Memory B cell (primary cell): ENCODE measurements at places on chromosomes 12 and 14.

GRCh38 chr14:88598097-88598675 is 35.3 kb downstream of the ZC3H14 start:
- H3K27me3 ChIP-seq, result no peaks in the 10 kb centered on the region
- no peak overlapping the region for H3K4me3 ChIP-seq
- peaks cover 29% of the 10 kb centered on the region for H3K36me3 ChIP-seq
- H3K27ac ChIP-seq, result no peak overlapping the region

DNA sequence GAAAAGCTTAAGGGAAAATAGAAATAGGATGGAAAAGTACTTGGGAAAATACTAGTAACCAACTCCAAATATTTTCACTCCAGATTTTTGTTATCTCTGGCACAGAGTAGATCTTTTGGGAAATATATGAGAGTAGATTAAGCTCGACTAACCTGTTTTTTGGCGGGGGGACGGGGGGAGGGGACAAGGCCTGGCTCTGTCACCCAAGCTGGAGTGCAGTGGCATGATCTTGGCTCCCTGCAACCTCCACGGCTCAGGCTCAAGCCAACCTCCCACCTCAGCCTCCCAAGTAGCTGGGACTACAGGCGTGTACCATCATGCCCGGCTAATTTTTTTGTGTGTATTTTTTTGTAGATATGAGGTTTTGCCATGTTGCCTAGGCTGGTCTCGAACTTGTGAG is 4.8 kb downstream of the DHRS7 start:
- no peak for DNase-seq
- peaks cover 26% of the 10 kb centered on the region for H3K4me1 ChIP-seq
- no peaks in the 10 kb centered on the region for H3K27me3 ChIP-seq
- no peak overlapping the region for H3K4me3 ChIP-seq

GRCh38 chr14:50452979-50453705 is 56.5 kb upstream of the CDKL1 start:
- no peaks in the 10 kb centered on the region for H3K4me1 ChIP-seq
- DNase-seq, result no peak
- peak overlapping the region; percentile 22 for H3K27ac ChIP-seq
- H3K27me3 ChIP-seq, result no peaks in the 10 kb centered on the region
- no peak overlapping the region for H3K4me3 ChIP-seq

DNA sequence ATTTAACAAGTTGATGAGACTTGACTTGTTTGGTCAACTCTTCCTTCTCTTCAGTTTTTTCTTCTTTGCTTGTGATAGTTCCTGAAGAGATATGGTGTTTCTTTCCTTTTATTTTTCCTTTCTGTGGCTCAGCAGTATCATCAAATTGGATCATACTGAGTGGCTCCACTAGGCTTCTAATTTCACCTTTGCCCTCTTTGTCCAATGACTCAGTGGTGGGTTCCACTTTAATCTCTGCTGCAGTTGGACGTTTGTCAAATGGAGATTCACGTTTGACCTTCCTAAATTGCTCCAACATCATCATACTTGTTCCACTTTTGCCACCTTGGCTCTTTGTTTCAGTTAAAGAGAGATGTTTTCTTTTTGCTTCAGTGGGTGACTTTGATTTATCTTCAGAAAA is 41.5 kb downstream of the FAM186A start:
- no peaks in the 10 kb centered on the region for H3K36me3 ChIP-seq
- no peak for DNase-seq
- H3K4me1 ChIP-seq, result no peaks in the 10 kb centered on the region
- peaks cover 2% of the 10 kb centered on the region for H3K27me3 ChIP-seq

DNA sequence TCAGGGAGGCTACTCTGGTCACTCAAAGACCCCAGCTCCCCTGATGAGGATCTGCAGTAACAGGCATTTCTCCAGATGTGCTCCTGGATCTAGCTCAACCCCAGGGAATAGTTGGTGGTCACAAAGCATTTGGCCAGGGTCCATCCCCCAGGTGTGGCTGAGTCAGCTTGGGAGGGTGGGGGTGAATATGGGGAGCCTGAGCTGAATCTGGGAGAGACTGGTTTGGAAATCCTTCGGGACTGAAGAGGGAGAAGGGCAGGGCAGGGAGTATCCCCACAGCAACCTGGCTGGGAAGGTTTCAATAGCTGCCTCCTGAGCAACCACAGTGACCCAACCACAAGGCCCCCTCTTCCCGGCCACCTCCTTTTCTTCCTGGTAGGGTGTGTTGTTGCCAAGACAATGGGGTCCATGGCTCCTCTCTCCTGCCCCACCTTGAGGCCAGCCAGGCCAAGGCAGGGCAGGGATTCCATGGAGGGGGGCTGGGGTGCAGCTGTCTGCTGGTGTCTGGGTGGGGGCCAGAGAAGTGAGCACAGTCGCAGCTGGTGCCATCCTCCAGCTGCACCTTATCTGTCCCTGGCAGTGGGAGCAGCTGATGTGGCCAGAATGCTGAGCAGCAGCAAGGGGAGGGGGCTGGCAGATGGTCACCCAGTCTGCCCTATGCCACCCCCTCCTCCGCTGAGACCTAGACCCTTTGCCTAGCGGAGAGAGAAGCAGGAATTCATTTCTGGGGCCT is 5.5 kb downstream of the ASIC1 start:
- no peak overlapping the region for H3K27ac ChIP-seq
- H3K27me3 ChIP-seq, result peaks cover 23% of the 10 kb centered on the region
- no peaks in the 10 kb centered on the region for H3K4me1 ChIP-seq
- no peaks in the 10 kb centered on the region for H3K36me3 ChIP-seq
- no peak overlapping the region for H3K4me3 ChIP-seq

DNA sequence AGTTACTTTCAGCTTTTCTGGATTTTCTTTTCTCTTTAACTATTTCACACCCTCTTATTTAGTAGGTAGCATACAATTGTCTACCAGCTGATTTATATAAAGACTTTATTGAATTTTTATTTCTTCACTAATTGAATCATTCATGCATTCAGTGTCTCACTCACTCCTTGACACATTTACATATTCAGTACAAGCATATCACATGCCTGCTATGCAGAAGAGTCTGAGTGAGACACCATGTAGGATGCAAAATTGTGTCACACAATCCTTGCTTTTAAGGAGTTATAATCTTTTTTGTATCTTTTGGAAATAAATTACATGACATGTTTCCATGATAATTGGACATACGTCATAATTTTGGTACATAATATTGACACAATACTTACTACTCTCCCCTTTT is 83.0 kb downstream of the AKAP6 start:
- H3K27me3 ChIP-seq, result peaks cover 2% of the 10 kb centered on the region
- DNase-seq, result no peak
- H3K27ac ChIP-seq, result no peak overlapping the region
- no peaks in the 10 kb centered on the region for H3K4me1 ChIP-seq
- H3K4me3 ChIP-seq, result no peak overlapping the region

- H3K4me1 ChIP-seq, result no peaks in the 10 kb centered on the region
- DNase-seq, result no peak
- no peak overlapping the region for H3K27ac ChIP-seq
- H3K27me3 ChIP-seq, result no peaks in the 10 kb centered on the region
- H3K4me3 ChIP-seq, result no peak overlapping the region
- H3K36me3 ChIP-seq, result no peaks in the 10 kb centered on the region
Observed at GRCh38 chr12:87861791-87862190, 167.4 kb downstream of the C12orf50 start.

GRCh38 chr14:105363847-105364708 is 34.3 kb upstream of the TEX22 start:
- peak overlapping the region; percentile 62 for H3K27ac ChIP-seq
- peak overlapping the region; percentile 84 for H3K4me3 ChIP-seq
- H3K36me3 ChIP-seq, result peaks cover 5% of the 10 kb centered on the region
- H3K27me3 ChIP-seq, result no peaks in the 10 kb centered on the region
- peaks cover 7% of the 10 kb centered on the region for H3K4me1 ChIP-seq

GRCh38 chr12:122420471-122421162 is 1.9 kb downstream of the CLIP1 start:
- H3K4me1 ChIP-seq, result peaks cover 27% of the 10 kb centered on the region
- H3K4me3 ChIP-seq, result peak overlapping the region; percentile 72
- no peaks in the 10 kb centered on the region for H3K27me3 ChIP-seq

DNA sequence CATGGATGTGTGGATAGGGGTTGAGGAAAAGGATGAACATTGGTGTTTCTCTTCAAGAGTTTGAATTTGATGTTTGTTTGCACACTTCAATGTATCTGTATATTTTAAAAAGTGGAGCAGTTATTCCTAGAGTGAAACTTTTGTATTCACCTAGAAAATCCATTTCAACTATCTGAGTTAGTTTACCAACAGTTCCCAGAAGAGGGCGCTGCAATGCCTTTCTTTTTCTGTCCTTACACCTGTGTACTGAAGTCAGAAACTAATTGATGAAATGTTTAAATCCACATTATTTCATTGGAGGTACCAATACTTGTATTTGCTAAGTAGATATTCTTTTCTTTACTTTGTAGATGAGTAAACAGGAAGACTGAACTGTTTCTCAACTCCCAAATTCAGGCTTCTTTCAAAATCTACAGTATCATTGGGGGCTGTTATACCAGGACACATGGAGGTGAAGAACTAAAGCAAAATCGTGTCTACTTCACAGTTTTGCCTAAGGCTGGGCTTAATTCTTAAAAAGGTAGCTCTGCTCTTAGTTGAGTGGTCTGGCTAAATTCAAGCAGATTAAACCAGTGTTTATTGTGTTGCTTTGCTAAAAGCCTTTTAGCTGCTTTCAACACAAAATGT is 26.6 kb upstream of the KLRB1 start:
- H3K27me3 ChIP-seq, result no peaks in the 10 kb centered on the region
- peak overlapping the region; percentile 11 for H3K4me3 ChIP-seq
- H3K36me3 ChIP-seq, result peaks cover 5% of the 10 kb centered on the region

DNA sequence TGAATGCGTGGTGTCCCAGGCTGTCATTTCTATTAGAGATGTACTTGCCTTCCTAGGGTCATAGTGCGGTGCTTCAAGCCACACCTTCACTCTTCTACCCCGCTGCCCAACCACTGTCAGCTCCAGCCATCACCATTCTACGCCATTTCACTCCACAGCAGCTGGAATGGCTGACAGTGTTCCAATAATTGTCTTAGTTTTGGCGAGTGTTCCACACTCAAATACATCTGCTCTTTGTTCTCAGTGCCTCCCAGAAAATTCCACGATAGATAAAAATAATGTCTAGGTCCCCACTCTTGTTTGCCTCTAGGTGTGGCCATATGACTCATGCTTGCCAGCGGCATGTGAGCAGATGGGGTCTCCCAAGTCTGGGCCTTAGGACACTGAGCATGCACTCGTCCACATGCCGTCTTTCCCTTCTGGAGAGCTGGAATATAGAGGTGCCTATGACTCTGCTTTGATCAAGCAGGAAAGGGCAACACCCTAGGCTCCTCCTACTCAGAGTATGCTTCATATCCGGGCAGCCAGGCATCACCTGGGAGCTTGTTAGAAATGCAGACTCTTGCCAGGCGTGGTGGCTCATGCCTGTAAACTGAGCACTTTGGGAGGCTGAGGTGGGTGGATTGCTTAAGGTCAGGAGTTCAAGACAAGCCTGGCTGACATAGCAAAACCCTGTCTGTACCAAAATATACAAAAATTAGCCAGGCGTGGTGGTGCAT is 163.0 kb downstream of the BRMS1L start:
- H3K36me3 ChIP-seq, result no peaks in the 10 kb centered on the region
- peaks cover 7% of the 10 kb centered on the region for H3K27me3 ChIP-seq
- no peak overlapping the region for H3K4me3 ChIP-seq
- DNase-seq, result no peak
- no peak overlapping the region for H3K27ac ChIP-seq

DNA sequence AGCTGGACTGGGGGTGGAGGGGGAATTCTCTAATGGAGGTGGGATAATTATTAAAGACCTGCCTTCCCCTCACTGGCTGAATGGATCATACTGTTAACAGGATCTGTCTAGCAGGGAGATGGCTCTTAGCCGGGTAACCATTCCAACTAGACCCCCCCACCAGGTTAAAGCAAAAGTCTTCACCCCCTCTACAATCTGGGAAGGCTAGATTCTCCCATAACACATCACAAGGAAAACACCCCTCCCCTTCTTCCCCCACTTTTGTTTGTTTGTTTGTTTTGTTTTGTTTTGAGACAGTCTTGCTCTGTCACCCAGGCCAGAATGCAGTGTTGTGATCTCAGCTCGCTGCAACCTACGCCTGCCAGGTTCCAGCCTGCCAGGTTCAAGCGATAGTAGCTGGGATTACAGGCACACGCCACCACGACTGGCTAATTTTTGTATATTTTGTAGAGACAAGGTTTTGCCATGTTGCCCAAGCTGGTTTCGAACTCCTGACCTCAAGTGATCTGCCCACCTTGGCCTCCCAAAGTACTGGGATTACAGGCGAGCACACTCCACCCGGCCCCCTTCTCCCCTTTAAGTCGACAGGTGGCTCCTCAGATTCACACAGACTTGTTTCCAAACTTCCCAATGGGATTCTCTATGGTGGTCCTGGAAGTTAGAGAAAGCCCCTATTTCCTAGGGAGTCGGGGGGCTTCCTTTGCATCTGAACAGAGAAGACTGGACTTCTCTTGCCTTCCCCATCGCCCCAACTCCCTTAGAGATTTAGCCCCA is 3.5 kb upstream of the BAZ2A start:
- H3K4me3 ChIP-seq, result peak overlapping the region; percentile 96
- H3K27me3 ChIP-seq, result no peaks in the 10 kb centered on the region
- peaks cover 9% of the 10 kb centered on the region for H3K36me3 ChIP-seq

DNA sequence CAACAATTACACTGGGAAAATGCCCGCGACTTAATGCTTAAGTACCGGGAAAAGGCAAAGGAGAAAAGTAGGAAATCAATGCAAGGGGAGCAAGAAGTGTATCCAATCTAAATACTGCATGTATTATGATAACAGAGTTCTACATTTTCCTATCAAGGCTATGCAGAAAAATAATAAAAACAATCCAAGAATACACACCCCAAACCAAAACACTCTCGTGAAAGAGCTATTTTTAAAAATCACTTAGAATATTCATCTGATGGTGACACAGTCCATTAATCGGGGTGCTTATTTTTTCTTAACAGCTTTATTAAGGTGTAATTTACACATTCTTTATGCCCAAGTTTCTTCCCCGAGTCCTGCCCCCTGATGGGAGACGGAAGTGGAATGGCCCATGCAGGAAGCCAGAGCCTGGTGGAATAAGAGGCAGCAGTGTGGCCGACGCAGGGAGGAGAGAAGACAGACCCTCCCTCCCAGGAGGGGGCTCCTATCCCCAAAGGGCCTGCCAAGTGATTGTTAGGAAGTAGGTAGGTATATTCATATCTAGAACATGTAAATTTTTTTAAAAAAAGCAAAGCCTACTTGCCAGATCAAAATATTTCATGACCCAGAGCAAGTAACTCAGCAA is 174.3 kb downstream of the FOXN3 start:
- H3K27ac ChIP-seq, result no peak overlapping the region
- H3K4me1 ChIP-seq, result peaks cover 41% of the 10 kb centered on the region
- H3K36me3 ChIP-seq, result peaks cover 12% of the 10 kb centered on the region
- no peaks in the 10 kb centered on the region for H3K27me3 ChIP-seq
- H3K4me3 ChIP-seq, result no peak overlapping the region
